ENCODE measurements at places on chromosomes 6 and 20. TPM values are rescaled to one million over a fixed set of nuclear protein-coding genes. Genes with fewer than 3 reads are reported as not detected.

GRCh38 chr20:23268792-23269354 lies 81.7 kb upstream of the NXT1 start:
- DNase-seq: peak; percentile 30

- no peak for DNase-seq
Measured at GRCh38 chr6:14861491-14861943, 384.4 kb upstream of the JARID2 start.

GRCh38 chr20:4272225-4272624 lies 256.9 kb upstream of the RNF24 start:
- peak; percentile 57 for DNase-seq

DNA sequence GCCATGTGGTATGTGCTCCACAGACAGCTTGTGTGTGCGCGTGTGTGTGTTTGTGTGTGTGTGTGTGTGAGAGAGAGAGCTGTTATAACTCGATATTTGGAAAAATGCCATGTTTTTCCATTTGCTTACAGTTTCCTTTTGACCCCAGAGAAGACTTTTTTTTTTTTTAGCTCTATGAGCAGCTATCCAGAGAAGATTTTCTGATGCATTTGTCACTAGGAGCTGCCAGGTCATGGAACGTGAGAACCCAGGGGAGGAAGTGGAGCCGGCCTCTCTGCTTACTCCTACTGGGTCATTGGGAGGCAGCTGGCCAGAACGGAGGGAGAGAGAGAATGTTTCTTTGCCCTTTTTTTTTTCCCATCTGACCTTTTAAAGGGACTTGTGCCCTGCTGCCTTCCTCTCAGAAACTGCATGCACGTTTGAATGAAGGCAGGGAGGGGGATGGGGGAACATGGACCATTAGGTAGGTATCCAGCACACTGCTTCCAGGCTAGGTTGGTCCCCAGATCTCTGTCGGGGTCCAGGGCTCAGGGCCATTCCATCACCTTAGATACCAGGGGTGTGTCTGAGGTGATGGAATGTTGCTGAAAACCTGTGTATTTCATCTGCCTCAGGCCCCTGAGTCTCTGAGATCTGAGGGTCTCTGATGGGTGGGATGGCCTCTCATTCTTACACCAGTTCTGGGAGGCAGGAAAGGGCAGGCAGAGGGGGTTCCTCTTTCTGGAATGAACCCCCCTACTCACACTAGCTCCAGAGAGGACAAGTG lies 11.2 kb upstream of the MRPS18A start:
- DNase-seq: no peak

- DNase-seq: no peak
Measured at GRCh38 chr6:24824142-24824938, 25.6 kb upstream of the ARMH2 start.

DNA sequence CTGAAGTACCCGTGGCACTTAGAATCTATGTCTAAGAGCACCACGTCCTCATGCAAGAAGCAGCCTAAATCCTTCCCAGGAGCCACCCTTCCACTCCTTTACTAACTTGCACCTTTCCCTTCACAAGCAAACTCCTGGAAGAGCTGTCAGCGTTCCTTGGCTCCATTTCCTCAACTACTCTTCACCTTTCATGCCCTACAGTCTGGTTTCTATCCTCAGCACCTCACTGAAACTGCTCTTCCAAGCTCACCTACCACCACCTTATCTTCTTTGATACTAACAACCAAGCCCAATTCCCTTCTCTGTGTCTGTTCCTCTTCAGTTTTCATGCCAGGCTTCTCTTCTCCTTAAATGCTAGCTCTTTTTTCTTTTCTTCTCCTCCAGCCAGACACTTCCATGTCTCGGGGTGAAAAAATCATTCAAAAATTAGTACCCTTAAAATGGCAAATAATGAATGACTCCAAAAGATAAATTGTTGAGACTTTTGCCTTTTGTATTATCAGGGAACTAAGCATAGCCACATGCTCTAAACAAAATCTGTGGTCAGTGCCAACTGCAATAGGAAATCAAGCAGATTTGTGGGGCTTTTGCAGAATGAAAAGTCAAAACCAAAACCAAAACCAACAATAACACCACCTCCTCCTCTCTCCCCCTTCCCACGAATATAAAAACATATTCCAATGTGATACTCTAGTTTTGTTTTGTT lies 149.6 kb upstream of the KCNK16 start:
- DNase-seq: no peak

GRCh38 chr20:10524643-10525042 lies 89.5 kb downstream of the SLX4IP start:
- no peak for DNase-seq

GRCh38 chr6:13098006-13098405 lies 230.3 kb downstream of the TBC1D7 start:
- DNase-seq: no peak

GRCh38 chr20:63456429-63457284 lies 15.8 kb downstream of the KCNQ2 start:
- DNase-seq: no peak

DNA sequence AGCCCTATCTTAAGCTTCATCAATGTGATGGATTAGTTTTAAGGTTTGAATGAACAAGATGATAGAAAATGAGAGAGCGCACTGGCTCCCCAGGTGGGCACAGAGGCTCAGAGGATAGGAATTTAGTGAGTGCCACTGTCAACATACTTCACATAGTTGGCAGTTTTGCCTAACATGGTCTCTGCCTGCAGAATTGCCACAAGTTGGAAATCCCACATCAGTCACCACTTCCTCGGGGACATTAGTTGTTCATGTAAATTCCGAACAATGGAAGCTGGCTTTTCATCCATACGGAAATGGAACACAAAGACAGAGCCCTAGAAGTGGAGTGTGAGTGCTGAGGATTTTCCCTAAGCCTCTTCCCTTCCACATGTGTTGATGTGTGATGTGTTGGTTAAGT lies 123.9 kb upstream of the PHACTR1 start:
- no peak for DNase-seq

- no peak for DNase-seq
Measured at GRCh38 chr6:157525918-157526425, 145.0 kb downstream of the ZDHHC14 start.

TAF11 gene
- 33.8 TPM for total RNA-seq

CASS4 gene
- total RNA-seq: not detected

LY6G5B gene
- total RNA-seq: 14.0 TPM

TFAP2D gene
- total RNA-seq: not detected

SF3B5 gene
- total RNA-seq: 134 TPM

TFAP2A gene
- 59.6 TPM for total RNA-seq

Data from osteocyte (in vitro differentiated cells).